CD4-positive, alpha-beta T cell treated with Interleukin-10 for 1 hour (primary cell): ENCODE measurements at places on chromosomes 4 and X.
A peak's percentile ranks its signal among the peaks of the same experiment; 100 is the strongest.

DNA sequence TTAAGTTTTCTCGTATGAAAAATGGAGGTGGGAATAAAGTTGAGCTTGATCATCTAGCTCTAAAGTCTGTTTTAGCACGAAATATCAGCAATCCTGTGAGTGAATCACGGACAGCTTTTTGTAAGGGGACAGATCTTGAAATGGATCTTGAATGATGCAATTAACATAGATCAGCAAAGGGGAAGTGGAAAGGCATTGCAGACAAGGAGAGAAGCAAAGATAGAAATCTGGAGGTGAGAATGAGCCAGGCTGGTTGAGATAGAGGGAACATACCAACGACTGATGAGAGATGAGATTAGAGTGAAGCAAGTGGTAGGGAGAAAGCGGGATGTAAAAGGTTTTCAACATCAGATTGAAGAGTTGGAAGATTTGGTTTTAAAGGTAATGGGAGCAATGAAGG lies 4.6 kb upstream of the DGKK start:
- DNase-seq, result no peak

- DNase-seq, result no peak
These were observed 318.7 kb downstream of the CAMK2D start for GRCh38 chr4:113442826-113443225.

GRCh38 chrX:138690591-138690990 lies 20.9 kb downstream of the FGF13 start:
- no peak for DNase-seq

DNA sequence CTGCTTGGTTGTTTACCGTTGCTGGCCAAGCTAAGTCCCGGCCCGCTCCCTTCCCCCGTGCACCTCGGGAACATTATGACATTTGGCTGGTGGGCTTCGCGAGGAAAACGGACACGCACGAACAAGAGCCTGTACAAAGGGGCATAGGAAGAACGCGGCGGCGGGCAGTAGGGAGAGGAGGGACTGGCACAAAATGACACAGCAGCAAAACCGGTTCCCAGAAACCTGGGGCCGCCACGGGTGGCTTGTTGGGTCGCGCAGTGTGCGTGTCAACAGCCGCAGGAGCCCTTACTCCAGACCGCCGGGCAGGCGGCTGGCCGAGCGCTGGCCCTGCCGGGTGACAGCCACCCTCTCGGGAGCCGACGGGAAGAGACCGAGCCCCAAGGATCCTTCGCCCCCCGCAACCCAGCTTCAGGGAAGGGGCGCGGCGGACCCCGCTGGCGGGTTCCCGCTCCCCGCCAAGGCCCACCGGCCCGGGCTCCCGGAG lies 1.6 kb upstream of the LIN54 start:
- no peak for DNase-seq

DNA sequence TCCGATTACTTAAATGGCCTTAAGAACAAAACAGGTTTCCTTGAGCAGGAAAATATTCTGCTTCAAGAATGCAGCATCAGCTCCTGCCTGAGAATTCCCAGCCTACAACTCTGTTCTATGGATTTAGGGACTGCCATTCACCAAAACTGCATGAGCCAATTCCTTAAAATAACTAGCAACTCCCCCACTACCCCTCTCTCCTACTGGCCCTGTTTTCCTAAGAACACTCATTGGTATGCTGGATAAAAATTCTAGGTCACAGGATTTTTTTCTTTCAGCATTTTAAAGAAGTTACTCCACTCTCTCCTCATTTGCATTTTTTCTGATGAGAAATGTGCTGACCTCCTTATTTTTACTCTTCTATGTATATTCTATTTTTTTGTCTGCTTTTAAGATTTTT lies 347.1 kb downstream of the IDS start:
- no peak for DNase-seq

DNA sequence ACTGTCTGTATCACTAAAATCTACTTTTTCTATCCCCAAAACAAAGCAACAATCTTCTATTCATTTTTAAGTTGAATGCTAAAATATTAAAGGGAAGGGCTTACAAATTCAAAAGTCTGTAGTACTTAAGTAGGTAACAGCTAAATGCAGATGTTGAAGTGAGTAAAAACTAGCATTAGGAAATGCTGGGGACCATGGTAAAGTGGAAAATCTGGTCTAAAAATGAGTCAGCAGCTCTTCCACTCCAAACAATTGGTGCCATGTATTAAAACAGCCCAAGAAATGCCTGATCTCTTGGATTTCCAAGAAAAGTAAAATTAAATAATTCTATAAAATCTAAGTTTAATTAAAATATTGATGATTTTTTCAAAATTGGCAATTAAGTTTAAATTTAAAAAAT lies 73.3 kb upstream of the PPP3CA start:
- DNase-seq, result no peak

- DNase-seq, result no peak
These were observed 84.2 kb upstream of the TLL1 start for GRCh38 chr4:165788686-165789463.

DNA sequence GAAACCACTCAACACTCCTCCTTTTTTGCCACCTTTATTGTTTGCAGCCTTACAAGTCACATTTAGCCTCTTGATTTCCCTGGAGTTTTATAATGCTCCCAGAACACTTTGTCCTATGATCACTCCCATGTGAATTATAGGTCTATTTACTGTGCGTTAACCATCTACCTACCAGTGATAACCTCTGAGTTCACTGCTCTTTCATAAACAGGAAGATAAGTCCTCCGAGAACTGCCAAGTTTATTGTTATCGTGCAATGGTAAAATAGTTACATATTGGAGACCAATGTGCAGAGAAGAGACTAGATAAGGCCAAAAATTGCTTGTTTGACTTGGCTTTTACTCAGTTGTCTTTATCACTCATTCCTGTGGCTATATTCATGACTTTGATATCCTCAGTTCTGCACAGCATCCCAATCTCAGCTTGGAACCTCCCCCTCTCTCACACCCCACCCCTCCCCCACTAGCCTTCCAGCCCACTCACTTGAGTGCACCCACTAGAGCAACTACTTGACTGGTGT lies 12.9 kb upstream of the NUDT9 start:
- DNase-seq, result no peak

- no peak for DNase-seq
These were observed 75.4 kb downstream of the IRF2 start for GRCh38 chr4:184398741-184399511.

- DNase-seq, result no peak
These were observed 107.6 kb upstream of the FAM9B start for GRCh38 chrX:9141496-9141895.

DNA sequence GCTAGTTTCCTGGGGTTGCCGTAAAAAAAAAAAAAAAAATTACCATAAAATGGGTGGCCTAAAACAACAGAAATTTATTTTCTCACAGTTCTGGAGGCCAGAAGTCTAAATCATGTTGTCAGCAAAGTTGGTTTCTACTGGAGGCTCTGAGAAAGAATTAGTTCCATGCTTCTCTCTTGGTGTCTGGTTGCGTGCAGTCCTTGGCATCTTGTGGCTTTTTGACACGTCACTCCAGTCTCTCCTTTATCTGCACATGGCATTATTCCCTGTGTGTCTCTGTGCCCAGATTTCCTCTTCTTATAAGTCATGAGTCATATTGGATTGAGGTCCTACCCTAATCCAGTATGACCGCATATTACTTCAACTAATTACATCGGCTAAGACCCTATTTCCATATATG lies 38.7 kb downstream of the SPATA4 start:
- no peak for DNase-seq

- DNase-seq, result no peak
These were observed 73.0 kb downstream of the ABLIM2 start for GRCh38 chr4:8085491-8086117.

GRCh38 chr4:78343682-78344081 lies 207.9 kb upstream of the ANXA3 start:
- DNase-seq, result no peak

DNA sequence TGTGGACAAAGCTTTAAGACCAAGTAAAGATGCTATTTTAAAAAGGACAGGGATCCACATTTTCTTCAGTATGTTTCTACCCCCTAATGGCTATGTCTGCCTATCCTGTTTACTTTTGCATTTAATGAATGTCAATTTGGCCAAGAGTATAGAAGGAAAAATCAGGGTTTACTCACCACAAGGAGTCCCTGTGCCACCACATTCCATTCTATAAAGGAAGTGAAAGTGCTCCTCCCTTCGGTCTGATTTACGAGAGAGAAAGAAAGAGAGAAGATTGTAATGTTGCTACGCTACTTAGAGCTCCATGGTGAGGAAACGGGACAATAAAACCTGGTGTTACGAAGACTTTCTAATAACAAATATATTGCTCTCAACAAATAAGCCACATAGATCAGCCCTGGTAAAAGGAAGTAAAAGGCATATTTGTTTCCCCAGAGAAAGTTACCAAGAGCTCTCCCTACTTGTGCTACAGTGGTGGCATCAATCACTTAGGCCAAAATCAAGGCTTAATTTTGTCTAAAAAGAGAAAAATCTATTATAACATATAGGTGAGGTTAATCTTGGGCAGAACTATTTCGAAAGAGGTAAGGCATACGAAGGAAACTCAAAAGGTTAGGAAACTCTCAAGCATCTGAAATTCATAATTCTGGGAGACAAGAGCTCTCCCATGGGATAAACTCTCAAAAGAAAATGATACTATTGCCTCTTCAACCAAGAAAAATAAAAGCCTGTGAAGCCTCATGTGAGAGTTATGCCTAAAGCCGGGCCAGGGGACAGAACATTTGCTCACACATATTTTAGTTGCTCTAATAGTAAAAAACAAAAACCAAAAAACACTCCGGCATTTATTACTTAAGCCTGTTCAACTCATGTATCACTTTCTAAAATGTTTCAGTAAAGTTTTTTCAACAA lies 29.5 kb downstream of the TAPT1 start:
- no peak for DNase-seq

GRCh38 chr4:41835321-41835995 lies 86.9 kb upstream of the PHOX2B start:
- no peak for DNase-seq

GRCh38 chr4:89111833-89112563 lies 665 bp downstream of the TIGD2 start:
- DNase-seq, result peak; percentile 6

GRCh38 chr4:48633657-48634056 lies 143.6 kb downstream of the ZAR1 start:
- DNase-seq, result no peak

DNA sequence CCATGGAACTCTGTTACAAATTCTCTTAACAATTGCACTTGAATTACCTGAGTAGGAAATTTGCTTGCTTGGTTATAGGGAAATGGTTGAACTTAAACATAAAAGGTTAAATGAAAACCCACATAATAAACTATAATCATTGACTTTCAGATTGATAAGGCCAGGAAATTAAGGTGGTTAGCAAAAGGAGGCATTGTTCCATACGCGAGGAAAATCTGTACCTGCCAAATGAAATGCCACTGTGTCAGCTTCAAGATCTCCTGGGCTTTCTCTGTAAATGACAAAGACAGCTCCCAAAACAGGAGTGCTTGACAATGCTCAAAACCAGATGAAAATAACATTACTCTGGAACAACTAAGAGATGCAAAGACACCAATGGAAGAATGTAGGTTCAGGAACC lies 125.5 kb upstream of the KLF3 start:
- no peak for DNase-seq

GRCh38 chrX:65392284-65392683 lies 142.3 kb downstream of the LAS1L start:
- DNase-seq, result no peak

DNA sequence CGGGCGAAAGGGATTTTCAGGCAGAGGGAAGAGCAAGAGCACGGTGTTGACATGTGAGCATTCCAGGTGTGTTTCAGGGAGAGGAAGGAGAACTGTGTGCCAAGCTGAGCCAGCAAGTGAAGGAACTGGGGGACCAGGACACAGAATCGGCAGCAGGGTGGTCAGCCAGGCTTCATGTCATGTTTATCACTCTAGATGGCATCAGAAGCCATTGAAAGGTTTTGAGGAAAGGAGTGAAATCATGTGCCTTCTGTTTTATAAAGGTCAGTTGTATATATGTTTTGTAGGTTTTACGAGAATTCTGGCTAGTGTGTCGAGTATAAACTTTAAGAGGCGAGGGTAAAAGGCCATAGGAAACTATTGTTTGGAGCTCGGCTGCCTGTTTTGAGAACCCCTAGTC lies 682.3 kb downstream of the TRIML1 start:
- DNase-seq, result no peak

GRCh38 chrX:154484255-154485149 lies 1.9 kb downstream of the UBL4A start:
- no peak for DNase-seq

GRCh38 chr4:3044870-3045819 lies 29.2 kb downstream of the HTT-AS start:
- DNase-seq, result peak; percentile 86

DNA sequence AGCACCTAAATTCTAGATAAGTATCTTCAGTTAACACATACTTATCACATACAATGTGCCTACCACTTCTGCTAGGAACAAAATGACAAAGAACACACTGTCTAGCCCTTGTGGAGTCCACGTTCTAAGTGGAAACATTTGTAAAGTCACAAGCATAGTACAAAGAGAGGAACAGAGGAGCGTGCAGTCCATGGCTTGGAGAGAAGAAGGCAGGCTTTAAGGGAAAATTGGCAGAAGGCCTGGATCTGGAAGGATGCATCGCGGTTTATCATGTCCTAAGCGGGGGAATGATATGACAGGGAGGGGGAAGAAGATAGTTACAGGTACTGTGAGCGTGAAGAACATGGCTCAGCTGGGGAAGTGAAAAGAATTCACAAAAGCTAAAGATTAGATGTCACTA lies 218.0 kb downstream of the PRDM5 start:
- DNase-seq, result no peak

DNA sequence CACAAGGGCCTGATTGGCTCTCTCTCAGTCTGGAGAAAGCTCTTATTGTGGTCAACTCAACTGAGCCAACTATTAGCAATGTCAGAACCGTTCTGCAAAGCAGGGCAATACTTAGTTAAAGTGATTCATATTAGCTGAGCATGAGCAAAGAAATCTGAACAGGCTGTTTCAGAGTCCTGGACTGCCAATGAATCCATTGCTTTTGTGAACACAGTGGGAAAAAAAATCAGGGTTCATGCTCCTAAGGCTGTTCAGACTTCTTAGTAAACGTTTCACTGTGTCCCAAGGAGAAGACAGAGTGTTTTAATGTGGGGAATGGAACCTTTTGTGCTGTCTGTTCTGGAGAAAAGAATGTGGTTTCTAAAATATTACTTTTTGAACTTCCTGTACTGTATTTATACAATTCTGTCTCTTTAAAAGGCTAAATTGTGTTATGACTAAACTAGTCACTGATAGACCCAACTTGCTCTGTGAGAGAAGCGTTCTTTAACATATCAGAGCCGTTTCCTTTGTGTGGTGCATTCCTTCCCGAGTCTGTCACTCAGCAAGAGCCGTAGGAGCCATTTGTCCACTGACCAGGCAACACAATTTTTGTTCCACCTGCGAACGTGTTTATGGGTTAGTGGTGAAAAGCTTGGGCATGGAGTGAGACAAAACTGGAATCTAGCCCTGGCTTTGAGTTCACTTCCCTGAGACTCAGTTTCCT lies 366.1 kb downstream of the FBXO8 start:
- DNase-seq, result no peak
